ENCODE measurements at places on chromosomes 2 and 18. TPM values are rescaled to one million over a fixed set of nuclear protein-coding genes. Genes with fewer than 3 reads are reported as not detected.

- DNase-seq = no peak
Observed at GRCh38 chr2:78985558-78985957, 39.9 kb upstream of the REG3G start.

GRCh38 chr2:176098366-176099158, 1.0 kb upstream of the HOXD12 start:
- DNase-seq = no peak

- no peak for DNase-seq
Observed at GRCh38 chr2:149490296-149490695, 97.3 kb downstream of the MMADHC start.

DNA sequence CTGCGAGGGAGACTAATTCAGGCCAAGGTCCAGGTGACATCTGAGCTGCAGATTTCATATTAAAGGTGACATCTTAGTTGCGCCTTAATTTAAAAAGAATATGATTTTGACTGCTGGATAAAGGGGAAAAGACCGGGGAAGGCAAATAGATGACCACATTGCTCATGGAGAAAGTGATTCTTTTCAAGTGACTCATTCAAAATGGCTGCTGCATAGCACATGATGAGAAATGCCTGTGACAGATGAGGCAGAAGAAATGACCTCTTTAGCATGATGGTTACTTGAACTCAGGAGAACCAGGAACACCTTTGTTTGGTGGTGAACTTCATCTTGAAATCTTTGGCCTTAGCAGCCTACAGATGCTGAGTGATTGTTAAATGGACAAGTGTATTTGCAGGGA, 385.8 kb upstream of the TRIB2 start:
- DNase-seq = no peak

The SEMA4F gene
- 3.5 TPM for total RNA-seq

The CDH2 gene
- 0.98 TPM for total RNA-seq

Measured in left colon (tissue), 2 donors.